ENCODE measurements at places on chromosomes 12 and 14. TPM values are rescaled to one million over a fixed set of nuclear protein-coding genes. Genes with fewer than 3 reads are reported as not detected.

Gene CLEC2B
- 4.3 TPM for polyA plus RNA-seq

Gene ANKRD33
- 0.27 TPM for polyA plus RNA-seq

- peak; percentile 31 for DNase-seq
These were observed 50.9 kb upstream of the PKP2 start for GRCh38 chr12:32947206-32948067.

Gene MSRB3
- 26.7 TPM for polyA plus RNA-seq

Gene CCER1
- polyA plus RNA-seq: not detected

- DNase-seq: no peak
These were observed 72.8 kb downstream of the KIF26A start for GRCh38 chr14:104211215-104211614.

DNA sequence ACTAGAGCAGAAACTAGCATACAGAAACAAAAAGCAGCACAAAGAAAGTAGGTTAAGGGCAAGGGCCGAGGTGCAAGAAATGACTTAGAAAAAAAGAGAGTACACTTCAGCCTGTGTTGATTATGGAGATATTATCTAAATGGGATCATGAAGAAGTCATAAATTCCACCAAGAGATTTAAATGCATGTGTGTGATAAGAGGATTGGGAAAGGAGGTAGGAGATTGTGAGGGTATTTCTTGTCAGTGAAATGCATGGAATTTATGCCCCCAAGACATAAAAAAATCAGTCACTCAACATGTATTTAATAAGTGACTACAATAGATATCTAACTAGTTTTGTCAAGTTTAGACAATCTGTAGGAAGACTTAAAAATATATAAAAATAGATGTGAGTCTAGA is 976.2 kb upstream of the LRFN5 start:
- no peak for DNase-seq

GRCh38 chr14:61456720-61457119 is 135.3 kb downstream of the PRKCH start:
- peak; percentile 35 for DNase-seq

DNA sequence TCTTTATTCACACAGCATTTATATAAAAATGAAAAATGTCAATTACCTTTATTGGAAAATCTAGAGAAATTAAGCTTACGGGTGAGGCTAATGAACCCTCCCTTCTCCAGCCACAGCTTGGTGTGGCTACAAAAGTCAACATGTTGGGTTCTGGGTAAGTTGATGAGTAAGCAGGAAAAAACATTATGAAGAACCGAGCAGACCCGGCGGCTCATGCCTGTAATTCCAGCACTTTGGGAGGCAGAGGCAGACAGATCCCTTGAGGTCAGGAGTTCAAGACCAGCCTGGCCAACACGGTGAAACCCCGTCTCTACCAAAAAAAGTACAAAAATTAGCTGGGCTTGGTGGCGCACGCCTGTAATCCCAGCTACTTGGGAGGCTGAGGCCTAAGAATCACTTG is 10.9 kb downstream of the NAA25 start:
- no peak for DNase-seq

DNA sequence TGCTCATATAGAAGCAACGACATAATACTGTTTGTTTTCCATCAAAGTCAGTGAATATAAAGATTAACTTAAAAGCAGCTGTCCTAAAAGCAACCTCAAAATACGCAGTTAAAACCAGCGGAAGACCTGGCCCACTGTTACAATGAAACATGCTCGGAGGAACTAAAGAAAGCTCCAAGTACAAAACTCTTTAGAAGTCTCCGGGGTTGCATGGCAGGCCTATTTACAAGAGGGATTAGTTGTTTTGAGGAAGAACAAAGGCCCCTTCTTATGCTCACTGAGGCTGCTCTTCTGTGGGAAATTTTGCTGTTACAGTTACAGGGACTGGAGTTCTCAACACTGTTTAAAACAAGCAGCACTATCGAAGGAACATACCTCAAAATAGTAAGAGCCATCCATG is 75.9 kb upstream of the C12orf71 start:
- no peak for DNase-seq

Gene GLT8D2
- polyA plus RNA-seq: 17.7 TPM
